ENCODE measurements at places on chromosomes 2 and 18.
A peak's percentile ranks its signal among the peaks of the same experiment; 100 is the strongest.

DNA sequence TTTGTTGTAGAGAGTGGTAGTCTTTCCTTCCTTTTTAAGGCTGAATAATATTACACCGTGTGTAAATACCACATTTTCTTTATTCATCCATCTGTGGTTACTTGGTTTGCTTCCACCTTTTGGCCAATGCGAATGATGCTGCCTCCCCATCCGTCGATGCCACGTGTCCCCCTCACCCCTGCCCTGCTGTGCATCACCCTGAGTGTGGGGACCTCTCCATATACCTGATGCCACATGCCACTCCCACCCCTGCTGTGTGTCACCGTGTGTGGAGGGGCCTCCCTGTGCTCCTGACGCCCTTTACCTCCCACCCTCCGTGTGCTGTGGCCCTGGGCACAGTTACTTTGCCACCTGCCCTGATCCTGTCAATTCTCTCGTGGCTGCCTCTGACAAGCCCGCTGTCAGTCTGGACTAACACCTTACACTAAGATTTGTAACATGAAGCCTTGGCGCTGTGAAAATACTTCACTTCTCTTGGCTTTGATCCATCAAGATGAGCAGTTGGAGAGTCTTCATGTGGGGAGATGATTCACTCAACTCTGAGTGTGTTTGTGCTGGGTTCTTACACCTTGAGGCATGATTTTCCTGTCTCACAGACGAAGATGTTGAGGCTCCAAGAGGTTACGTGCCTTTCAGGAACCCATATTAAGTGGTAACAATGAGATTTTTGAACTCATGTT, 234.0 kb downstream of the ZNF407 start:
- DNase-seq: no peak

- DNase-seq: no peak
Measured at GRCh38 chr2:235034265-235035118, 82.7 kb downstream of the SH3BP4 start.

- DNase-seq: no peak
Measured at GRCh38 chr2:237873897-237874551, 14.6 kb downstream of the RAMP1 start.

DNA sequence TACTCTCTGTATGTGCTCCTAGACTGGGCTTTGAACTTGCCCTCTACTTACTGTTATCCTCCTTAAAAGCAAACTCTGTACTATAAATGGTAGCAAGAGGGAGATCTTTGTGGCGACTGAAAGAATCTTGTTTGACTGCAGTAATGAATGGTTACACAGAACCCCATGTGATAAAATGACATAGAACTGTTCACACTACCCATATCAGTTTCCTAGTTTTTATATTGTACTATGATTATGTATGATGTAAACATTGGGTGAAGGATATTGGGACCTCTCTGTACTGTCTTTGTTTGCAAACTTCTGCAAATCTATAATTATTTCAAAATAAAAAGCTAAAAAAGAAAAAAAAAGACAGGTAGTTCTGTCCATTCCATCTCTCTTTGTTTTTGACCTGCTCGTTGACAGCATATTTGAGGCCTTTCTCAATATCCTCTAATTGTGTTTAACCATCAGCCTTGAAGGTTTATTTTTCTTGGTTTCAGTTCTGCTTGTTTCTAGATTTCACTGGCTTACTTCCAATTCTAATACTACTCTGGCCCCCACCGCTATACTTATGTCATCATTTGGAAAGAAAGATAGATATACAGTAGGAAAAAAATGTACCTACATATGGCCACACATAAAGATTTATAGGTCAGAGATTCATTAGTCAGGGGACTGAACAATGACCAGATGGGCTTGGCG, 79.2 kb upstream of the MYO3B start:
- no peak for DNase-seq

DNA sequence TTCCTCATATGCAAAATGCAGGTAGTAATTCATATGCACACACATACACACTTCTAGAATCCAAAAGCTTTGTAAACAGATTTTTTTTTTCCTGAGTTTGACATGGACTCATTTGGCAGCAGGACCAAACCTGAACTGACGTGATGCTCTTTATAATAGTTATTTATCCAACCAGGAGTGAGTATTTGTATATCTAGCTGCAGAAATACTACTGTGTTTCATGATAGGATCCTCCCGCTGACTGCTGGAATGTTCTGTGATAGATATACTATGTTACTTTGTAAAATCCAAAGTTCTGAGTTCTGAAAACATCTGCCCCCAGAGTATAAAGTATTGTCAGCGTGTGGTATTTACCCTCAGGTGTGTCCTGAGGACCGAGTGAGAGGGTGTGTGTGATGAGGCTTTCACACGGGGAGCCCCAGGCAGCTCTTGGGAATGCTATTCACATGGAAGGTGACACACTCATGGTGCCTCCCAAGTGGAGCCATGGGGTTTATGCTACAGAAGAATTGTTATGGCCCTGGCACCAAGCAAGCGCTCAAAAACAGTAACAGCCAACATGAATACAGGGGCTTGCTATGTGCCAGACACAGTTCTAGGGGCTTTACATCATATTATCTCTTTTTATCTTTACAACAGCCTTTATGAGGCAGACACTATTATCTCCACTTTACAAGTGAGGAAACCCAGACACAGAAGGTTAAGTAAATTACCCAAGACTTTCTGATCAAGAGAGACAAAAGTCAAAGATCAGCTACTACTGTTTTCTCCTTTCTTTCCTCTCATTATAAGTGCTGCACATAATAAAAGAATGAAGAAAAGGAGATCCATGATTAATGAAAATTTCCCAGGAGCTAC, 16.7 kb upstream of the TXNDC2 start:
- no peak for DNase-seq

- DNase-seq: no peak
Measured at GRCh38 chr2:201419057-201419635, 32.1 kb downstream of the TRAK2 start.

DNA sequence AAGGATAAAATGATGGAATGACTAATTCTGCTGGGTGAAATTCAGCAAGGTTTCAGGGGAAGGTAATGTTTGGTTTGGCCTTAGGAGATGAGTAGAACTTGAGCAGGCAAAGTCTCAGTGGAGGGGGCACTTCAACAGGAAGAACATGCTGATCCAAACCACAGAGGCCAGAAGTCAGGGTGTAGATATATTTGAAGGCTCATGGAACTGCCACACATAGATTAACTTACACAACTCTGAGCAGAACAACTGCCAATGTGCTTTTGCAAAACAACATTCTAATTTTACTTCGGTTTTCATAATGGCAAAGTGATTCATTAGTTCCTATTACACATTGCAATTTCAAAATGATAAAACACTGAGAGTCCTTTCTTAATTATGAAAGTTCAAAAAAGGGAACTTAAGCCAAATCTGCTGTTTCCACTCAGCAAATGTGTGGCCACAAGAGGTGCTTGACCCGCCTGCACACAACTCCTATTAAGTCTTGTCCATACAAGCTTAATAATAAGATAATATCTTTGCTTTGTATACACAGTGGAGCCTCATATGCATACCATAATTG, 284.8 kb downstream of the MREG start:
- DNase-seq: no peak

DNA sequence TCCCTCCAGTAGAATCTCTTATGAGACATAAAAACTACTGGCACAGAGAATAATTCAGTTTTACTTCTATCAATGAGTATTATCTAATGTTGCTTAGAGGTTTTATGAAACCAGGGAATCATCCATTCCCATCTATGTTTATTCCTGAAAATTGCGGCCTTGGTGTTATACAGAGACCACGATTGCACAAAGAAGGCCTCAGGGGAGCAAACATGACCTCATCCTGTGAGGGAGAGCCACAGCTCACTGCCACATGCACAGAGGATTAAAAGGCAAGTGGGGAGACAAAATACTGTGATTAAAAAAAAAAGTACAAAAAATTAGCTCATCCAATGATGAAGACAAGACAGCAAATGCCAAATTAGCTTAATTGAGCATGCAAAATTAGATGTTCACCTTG, 111.8 kb upstream of the SLC35G4 start:
- no peak for DNase-seq

DNA sequence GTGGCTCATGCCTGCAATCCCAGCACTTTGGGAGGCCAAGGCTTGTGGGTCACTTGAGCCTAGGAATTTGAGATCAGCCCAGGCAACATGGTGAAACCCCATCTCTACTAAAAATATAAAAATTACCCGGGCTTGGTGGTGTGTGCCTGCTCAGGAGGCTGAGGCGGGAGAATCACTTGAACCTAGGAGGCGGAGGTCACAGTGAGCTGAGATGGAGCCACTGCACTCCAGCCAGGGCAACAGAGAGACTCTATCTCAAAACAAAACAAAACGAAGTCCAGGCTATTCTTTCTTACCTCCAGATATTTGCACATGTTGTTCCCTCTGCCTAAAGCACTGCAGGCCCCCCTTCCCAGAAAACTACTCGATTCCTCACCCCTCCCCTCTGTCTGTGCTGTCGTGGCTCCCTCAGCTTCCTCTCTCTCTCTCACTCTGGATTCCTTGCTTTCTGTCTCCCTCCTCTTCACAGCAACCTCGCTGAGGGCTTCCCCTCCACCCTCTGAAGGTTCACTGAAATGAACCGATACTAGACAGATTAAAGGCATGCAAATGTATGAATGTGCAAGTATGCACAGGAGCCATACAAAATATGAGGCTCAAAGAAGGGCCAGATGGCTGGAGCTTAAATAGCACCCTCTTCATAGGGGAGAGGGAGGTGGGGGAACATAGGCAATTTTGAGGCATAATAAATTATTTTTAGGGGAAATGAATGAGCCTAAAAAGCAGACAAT, 18.5 kb downstream of the TMEM177 start:
- DNase-seq: no peak

GRCh38 chr2:108898315-108899082, 90.5 kb downstream of the EDAR start:
- no peak for DNase-seq

DNA sequence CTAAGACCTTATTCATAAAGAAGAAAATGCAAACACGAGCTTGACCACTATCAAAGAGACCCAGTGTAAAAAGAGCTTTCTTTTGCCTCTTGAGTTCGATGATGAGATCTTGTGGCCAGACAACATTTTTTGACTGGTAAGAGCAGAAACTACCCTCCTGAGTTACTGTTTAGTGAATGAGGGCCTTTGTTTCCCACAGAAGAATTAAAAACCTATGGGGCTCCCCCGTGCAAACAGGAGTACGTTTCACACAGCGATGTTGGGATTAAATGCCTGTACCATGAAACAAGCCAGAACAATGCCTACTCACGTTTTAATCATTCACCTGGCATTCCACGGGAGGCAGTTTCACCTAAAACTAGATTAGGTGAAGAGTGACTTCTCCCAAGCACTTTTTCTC, 36.0 kb downstream of the MYCN start:
- DNase-seq: no peak

DNA sequence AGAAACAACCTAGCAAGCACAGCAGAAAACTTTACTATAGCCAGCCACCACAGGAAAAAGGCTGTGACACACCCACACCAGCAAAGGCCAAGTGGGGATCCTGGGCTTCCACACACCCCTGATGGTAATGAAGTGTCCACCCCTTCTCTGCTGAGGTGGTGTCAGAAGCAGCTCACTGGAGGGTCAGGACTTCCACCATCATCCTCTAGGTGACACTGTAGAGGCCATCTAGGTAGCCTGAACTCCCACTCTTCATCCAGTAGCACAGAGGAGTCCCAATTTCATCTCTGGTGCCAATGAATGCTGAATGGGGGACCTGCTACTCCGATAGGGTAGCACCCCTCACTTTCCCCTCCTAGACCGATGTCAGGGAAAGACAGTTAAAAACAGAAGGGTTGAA, 1544.4 kb downstream of the LRP1B start:
- DNase-seq: no peak

DNA sequence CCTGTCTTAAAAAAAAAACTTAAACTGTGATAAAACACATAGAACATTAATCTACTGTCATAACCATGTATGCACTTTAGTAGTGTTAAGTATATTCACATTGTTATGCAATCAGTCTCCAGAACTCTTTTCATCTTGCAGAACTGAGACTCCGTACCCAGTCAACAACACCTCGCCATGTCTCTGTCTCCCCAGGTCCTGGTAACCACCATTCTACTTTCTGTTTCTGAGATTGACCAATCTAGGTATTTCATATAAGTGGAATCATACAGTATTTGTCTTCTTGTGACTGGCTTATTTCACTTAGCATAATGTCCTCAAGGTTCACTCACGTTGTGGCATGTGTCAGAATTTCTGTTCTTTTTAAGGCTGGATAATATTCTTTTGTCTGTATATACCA, 290.8 kb upstream of the CXCR4 start:
- DNase-seq: no peak

- no peak for DNase-seq
Measured at GRCh38 chr2:37631698-37632097, 39.7 kb downstream of the CDC42EP3 start.

- no peak for DNase-seq
Measured at GRCh38 chr2:197759013-197759412, 26.1 kb downstream of the BOLL start.

DNA sequence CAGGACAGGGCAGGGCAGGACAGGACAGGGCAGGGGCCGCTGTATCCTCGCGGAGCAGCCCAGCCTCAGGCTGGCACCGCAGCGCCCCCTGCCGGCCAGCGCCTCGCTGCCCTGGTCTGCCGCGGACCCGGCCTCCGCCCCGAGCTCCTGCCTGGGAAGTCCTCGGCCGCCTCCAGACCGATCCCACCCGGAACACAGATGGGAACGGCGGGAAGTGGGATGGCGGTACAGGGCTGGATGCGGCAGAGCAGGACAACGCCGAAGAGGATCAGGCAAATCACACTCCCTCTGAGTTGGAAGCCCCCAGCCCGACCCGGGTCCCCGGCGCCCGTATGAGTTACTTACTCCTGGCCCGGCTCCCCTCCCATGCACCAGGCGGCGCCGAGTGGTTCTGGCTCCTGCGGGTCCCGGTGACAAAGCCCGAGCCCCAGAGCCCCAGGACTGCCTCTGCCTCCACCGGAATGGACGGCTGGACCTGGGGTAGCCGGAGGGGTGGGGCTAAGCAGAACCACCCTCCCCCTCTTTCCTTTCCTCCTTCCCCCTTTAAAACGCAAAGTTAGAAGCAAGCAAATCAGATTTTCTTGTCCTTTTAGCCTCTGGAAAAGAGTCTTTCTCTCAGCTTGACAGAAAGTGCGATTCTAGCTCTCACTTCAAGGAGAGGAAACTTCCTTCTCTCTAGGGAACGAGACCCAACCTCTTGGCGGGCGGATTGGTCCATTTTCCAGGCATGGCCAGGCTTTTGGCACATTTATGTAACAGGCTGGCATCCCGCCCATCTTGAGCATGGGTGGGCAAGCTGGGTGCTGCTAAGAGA, at the start of gene TP53I3:
Gene TP53I3, minus strand, starts transcription at position 449 of the 814 bp plus-strand sequence. CDS start 508 bp downstream, outside the sequence.
- DNase-seq: peak; percentile 83

DNA sequence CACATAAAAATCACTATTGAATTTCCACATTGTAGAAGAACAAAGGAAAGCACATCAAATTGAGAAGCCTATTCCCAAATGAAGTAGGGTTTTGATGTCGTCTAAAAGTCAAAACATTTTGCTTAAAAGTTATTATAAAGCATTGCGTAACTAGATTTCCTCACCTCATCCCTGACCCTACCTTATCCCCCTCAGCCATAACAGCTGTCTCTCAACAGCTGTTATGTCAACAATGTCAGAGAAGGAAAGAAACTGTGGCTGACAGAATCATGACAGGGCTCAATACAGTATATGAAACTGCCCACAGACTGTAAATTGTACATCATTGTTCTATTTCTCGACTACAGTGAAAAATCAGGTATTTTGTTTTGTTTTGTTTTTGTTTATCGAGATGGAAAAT, 63.0 kb upstream of the ACVR1C start:
- DNase-seq: no peak

All from T-helper 2 cell treated with Interferon-gamma antibody and Interleukin-4, amounts not matched to agents 5 μg/mL and 100 μg/mL, for 36 hours (primary cell).